ENCODE measurements at places on chromosomes 2 and 18.

GRCh38 chr18:26976206-26976605 is 110.7 kb upstream of the AQP4 start:
- no peak for DNase-seq

GRCh38 chr2:26852405-26853306 is 4.7 kb downstream of the DPYSL5 start:
- DNase-seq = peak; percentile 12

DNA sequence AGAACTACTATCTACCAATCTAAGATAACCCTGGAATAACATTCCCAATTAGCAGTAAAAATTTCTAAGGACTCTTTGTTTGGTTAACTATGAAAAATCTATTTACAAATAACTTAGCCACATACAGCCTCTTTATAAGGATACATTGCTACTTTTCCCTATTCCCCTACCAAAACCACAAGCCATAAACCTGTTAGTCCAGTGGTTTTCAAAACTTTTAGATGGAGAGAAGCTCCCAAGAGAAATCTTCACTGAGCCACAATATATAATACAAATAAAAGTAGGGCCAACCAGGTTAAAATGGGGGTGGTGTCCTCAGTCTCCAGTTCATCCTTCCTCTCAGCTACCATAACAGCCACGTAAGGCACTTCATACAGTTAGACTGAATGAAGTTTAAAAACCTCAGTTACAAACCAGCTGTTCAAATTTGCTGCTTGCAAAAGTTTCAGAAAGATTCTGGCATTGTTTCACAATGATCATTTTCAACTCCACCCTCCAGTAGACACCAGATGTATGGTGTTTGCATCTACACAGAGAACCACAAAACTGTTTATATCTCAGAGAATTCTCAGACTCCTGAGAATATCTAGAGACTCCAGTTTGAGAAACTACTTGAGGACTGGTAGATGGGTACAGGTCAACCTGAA is 26.0 kb downstream of the SOS1 start:
- no peak for DNase-seq

- no peak for DNase-seq
Observed at GRCh38 chr2:124258140-124258880, 233.2 kb downstream of the CNTNAP5 start.

DNA sequence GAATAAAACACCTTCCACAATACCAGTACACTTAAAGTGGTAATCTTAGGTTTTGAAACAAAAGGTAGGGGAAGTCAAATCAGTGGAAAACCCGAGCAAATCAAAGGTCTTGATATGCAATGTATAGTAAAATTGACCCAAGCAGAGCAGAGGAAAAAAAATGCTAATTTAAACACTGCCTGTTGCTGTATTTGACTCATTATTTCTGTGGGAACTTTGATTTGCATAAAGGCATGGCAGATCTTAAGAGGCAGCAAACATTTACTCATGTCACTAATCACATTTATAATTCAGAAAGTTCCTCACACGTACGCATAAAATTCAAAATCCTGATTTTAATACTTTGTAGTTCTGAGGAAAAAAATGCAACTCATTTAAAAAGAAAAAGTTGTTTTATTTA is 64.4 kb downstream of the IKZF2 start:
- DNase-seq = no peak

GRCh38 chr18:36386150-36386920 is 88.8 kb downstream of the FHOD3 start:
- no peak for DNase-seq

DNA sequence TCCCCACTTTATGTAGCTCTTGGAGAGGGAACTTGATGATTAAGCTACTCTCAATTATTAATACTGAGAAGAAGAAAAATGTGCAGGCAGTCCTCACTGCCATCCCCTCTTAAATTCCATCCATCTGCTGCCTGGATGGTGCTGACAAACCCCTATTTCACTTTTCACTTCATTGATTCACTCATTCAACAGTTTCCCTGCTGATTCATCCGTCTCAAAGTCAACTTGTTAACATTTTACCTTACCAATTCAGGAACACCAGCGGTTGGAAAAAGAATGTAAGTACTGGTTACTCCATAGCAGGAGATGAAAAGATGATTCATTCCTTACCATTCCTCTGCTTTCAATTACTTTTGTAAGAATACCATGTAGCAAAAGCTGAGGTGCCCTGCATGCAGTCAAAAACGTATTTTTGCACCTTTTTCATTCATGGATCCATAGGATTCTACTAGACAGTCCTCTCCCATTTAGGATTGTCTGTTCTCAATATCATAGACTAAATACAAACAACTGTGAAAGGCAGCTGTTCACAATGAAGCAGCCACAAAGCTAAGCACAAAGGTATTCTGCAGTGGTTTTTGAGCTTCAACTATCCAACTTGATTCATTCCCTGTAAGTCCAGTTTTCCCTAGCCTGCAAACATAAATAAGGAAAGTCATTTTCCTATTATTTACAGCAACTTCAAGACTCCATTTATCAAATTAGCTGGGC is 262.0 kb downstream of the MREG start:
- DNase-seq = no peak

- DNase-seq = no peak
Observed at GRCh38 chr2:51153236-51153635, 121.3 kb upstream of the NRXN1 start.

GRCh38 chr2:105904938-105905337 is 160.2 kb downstream of the NCK2 start:
- no peak for DNase-seq

- DNase-seq = peak; percentile 45
Observed at GRCh38 chr2:78992807-78993517, 32.5 kb upstream of the REG3G start.

- DNase-seq = no peak
Observed at GRCh38 chr2:109255654-109256053, 126.6 kb downstream of the SH3RF3 start.

GRCh38 chr2:46410273-46411244 is 68.8 kb upstream of the TMEM247 start:
- no peak for DNase-seq

DNA sequence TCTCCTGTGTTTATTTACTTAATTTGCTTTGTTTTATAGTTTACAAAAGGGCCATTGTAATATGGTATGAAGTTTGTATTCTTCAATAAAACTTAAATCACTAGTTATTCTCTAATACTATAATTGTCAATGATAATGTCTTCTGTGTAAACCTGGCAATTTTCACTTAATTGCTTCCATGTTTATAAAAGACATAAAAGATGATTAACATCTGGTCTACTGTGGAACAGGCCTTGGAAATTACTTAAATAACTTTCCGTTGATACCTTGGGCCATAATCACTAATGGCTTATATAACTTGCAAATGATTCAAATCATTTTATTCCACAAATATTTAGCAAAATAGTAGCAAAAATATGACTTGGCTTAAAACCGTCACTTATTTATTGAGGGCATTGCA is 743.8 kb downstream of the DSC3 start:
- DNase-seq = no peak

GRCh38 chr2:99803846-99804245 is 314.0 kb upstream of the REV1 start:
- no peak for DNase-seq

DNA sequence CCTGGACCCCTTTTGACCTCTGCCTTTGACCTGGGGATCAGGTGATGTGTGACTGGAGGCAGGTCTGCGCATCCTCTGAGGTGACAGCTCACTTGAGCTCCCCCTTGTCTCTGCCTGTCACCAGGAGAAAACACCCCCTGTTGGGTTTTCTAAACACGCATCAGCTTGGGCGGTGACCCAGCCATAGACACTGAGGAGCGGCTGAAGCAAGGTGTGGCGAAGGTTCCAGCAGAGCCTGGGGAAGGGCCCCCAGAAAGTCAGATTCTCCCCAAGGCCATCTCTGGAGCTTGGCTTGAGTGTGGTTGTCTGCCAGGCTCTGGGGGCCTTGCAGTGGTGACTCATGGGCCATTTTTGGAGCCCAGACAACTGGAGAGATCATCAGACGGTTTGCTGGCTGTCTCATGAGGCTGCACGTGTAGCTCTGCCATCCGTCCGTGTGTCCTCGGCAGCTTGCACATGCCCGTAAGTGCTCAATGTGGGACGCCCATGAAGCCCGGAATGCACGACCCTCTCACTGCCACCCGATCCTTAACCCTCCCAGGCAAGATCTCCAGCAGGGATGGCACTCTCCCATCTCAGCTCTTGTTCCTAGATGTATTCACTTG is 29.4 kb downstream of the SIX3 start:
- DNase-seq = no peak

DNA sequence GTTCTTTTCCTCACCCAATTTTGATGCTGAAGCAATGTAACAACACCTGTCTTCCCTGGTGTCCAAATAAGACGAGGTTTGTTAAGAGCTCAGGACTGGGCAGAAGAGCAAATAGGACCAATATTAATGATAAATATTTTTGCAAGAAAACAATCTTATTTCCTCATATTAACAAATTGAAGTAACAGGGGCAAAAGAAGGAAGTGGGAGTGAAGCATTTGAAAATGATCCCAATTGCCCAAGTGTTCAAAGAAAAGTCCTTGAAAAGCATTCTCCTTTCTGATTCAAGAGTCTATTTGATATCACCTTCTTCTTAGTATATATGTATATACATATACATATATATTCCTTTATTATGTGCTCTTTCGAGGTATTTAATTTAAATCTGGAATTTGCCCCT is 418.8 kb downstream of the ARHGAP15 start:
- no peak for DNase-seq

DNA sequence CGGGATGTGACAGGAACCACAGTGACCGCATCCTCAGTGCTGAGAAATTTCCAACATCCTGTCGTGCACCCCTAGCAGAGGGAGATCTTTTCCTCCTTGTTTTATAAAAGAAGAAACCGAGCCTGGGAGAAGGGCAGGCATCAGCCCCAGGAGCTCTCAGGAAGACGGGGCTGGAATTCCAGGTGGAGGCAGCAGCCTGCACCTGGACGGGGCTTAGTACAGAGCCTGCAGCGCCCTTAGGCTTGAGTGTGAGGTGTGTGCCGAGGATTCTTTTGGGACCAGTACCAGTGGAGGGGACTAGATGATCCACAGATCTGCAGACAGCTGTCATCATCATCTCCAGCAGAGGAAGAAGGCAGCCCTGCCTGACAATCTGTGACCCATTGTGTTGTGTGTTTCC is 148.8 kb downstream of the GBX2 start:
- DNase-seq = no peak

GRCh38 chr2:237642038-237642734 is 14.8 kb downstream of the LRRFIP1 start:
- no peak for DNase-seq

DNA sequence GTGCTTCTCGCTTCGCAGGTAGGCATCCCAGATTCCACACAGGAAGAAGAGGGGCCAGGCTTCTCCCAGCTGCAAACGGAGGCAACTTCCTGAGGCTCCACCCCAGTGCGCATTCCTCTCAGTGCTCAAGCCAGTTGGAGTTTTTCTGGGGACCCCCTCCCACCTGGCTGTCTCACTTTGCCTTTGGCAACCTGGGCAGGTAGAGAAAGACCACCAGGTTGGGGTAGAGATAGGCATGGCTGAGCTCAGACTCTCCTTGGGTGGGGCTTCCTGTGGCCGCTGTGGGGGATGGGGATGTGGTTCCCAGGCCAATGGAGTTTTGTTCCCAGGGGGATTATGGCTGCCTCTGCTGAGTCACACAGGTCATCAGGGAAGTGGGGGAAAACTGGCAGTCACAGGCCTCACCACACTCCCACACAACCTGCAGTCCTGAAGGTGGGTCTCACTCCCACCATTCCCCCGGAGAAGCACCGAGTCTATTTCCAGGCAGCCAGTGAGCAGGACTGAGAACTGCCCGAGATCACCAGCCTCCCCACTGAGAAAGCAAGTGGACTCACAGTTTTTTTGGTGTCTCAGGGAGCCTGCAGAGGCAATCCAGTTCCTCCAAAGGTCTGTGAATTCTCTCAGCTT is 38.1 kb downstream of the SLC39A10 start:
- no peak for DNase-seq

DNA sequence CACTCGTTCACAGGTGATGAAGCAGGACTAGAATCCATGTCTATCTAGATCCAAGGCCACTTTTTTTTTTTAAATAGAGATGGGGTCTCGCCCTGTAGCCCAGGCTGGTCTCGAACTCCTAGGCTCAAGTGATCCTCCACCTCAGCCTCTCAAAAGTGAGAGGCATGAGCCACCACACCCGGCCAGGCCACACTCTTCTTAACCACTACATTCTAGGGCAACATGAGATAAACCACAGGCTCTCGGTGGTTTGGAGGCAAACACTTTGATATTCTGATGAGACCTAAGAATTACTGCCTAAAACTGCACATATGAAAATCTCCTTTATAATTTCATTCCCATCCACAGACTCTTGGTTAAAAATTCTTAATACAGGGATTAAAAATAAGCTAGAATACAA is 51.8 kb downstream of the USP34 start:
- no peak for DNase-seq

DNA sequence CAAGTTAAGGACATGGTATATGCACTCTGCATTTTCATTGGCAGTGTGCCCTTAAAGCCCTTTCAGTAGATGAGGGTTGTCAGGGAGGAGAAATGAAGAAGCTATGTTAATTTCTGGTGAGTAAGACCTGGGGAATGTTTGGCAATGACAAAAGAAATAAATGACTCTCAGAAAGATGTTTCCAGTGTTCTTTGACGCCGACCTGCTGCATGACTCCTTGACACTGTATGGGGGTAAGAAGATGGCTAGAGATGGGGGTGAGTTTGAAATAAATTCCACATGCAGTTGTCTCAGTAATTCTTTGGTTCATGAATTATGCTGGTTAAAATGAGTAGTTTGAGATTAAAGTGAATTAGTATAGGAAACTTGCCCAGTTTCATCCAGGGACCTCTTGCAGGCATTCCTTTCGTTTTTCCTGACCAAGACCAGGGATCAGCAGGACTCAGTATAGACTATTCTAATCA is 5.9 kb downstream of the CCDC121 start:
- DNase-seq = no peak

GRCh38 chr2:59761966-59762365 is 791.5 kb downstream of the BCL11A start:
- no peak for DNase-seq

GRCh38 chr2:30366199-30366691 is 80.8 kb upstream of the LCLAT1 start:
- no peak for DNase-seq

DNA sequence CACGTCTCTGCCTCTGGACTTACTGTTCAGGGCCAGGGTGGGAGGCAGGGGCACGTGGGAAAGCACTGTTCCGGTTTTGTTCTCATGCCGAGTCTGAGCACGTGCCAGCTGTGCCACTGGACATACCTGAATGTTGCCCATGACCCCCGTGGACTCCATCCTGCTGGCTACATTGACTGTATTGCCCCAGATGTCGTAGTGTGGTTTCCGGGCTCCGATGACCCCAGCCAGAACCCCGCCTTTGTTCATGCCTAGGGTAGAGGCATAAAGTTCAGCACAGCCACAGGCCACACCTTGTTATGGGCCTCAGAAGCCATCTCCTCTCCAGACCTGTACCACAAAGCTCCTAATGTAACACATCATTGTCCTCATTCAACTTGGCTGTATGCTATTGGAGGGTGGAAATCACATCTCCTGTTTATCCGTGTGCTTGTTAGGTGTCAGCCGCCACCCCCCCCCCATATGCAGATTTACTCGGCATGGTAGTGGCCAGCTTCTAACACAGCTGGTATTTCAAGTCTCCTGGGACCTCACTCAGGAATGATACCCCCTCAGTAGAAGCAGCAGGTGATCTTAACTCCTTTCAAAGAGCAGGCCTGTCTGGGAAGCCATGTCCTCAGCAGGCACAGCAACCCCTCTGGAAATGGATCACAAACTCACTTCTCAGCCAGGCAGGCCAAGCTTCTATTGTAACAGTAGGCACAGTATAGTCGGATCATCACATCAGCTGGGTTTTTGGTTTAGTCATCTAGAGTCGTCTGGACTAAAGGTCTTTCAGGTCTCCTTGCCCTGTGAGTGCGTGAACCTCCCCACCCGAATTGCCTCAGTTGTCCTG is 27.6 kb downstream of the CENPO start:
- no peak for DNase-seq
